ENCODE measurements at places on chromosomes 2 and 18. TPM values are rescaled to one million over a fixed set of nuclear protein-coding genes. Genes with fewer than 3 reads are reported as not detected.

- no peak for DNase-seq
These were observed 732.7 kb upstream of the FANCL start for GRCh38 chr2:58973811-58974281.

- peak; percentile 75 for DNase-seq
These were observed 146.8 kb downstream of the SEPTIN10 start for GRCh38 chr2:109466674-109467575.

Gene CYTIP
- not detected for total RNA-seq

Gene DSG1
- not detected for total RNA-seq
